Stimulated activated CD8-positive, alpha-beta memory T cell treated with anti-CD3 and anti-CD28 coated beads, Interleukin-4, amount 100 ng/mL, for 1 hour (primary cell): ENCODE measurements at places on chromosomes 2 and 18.
A peak's percentile ranks its signal among the peaks of the same experiment; 100 is the strongest.

GRCh38 chr2:232634206-232635150 lies 1.1 kb downstream of the EFHD1 start:
- DNase-seq, result no peak

DNA sequence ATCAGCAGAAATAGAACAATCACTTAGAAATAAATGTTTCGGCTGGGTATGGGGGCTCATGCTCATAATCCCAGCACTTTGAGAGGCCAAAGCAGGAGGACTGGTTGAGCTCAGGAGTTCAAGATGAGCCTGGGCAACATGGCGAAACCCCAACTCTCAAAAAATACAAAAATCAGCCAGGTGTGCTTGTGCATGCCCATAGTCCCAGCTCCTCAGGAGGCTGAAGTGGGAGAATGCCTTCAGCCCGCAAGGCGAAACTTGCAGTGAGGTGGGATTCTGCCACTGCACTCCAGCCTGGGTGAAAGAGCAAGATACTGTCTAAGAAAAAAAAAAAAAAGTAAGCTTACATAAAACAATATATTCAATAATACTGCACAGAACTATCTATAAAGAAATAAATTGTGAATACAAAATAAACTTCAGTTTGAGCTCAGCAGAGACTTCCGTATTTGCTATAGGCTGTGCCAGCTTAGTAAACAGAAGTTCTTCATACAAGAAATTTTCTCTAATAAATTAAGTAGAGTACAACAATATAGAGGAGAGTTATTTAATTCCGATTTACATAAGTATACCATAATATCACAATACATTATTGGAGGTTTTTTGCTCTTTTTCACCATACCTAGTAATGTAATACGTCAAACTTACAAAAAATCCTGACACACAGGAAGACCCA lies 43.6 kb downstream of the SRBD1 start:
- no peak for DNase-seq

GRCh38 chr2:197950724-197951123 lies 146.3 kb downstream of the PLCL1 start:
- DNase-seq, result no peak

DNA sequence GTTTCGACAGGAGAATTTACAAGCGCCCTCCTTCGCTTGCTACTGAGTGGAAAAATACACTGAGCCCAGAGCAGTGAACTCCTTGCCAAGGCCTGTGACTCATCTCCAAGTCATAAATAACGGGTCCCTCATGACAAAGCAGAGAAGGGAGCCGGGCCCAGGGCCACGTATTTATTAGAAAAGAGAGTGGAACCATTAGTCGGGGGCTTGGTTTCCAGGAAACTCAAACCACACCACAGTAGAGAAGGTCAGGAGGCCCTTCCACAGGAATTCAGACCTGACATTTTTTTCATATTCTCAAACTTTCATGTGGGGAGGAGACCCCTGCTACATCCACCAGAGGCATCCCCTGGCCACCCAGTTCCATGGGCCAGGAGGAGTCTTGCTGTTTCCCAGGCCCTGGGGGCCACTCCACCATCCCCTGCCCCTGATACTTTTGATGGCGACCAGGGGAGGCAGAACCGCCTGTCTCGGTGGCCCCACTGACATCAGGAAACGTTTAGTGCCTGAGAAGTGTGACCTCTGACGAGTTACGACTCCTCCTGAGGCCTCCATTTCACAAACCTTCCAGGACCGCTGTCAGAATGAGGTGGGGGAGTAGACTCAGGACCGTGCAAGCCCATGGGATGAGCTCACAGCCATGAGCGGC lies 289.7 kb downstream of the DYSF start:
- DNase-seq, result no peak

- no peak for DNase-seq
Measured at GRCh38 chr2:210224941-210225672, at the start of gene ACADL. ACADL (minus strand) TSS chr2:210225447; CDS start chr2:210225263, 184 bp downstream.

- no peak for DNase-seq
Measured at GRCh38 chr2:197888321-197888720, 83.9 kb downstream of the PLCL1 start.

DNA sequence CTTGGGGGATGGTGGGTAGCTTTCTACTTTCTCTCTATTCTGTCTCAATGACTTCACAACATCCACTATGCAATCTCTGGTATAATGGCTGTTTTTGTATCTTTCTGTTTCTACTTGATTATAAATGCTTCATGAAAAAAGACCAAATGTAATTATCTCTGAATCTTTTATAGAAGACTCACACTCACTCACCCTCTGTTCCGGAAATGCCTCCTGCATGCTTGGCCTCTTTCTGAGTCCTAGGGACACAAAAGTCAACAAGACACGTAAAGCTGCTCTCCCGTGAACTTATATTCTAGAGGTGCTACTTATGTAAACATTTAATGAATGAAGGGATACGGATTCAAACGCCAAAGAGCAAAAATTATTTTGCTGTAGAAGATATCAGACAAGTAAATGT lies 502.2 kb upstream of the SOX11 start:
- no peak for DNase-seq

- no peak for DNase-seq
Measured at GRCh38 chr2:10193851-10194820, 71.6 kb downstream of the RRM2 start.

DNA sequence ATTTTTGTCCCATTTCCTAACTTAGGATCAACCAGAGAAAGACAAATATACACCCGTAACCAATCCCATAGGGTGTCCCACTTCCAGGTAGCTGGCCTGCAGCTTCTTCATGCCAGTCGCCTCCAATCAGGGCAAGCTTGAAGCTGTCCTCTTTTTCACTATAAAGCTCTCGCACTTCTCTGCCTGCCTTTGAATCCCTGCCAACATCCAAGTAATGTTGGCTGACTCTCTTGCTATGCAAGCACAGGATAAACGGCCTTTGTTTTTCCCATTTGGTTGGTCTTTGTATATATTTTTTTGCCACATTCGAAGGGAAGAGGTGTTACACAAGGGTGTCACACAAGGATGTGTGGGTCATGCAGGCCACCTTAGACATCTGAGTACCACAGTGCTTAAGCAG lies 388.8 kb downstream of the CBLN2 start:
- no peak for DNase-seq

DNA sequence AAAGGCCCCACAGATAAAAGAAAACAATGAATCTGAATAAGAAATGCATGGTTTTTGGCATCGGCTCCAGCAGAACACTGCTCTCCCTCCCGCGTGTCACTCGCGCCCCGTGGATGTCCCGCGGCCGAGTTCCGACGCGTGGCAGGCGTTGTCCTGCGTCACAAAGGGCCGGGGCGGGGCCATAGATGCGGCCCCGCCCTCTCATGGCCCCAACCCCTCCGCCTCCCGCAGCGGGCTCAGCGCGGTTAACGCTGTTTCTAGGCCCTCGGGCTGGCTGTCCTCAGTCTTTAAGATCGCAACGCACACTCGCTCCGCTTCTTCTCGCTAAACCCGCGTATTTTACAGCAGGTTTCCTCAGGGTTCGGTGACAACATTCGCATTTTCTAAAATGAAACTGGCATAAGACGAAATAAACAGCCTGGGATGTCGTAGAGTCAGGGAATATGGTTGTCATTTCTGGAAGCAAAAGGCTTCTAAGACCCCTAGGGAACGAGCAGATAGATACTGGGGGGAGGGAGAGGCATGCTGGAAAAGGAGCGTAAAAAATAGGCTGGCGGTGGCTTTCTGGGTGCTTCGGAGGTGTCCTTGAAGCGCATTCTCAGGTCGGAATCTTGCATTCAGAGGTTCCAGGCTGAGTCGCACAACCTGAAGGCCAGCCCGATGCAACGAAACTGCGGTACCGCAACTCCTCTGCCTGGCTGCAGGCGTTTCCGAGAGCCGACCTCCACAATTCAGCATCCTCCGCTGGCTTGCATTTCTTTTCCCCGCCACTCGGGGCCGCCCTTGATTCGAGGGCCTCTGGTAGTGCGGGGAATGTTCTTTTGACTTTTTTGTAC lies at the start of gene FKBP7:
FKBP7 (minus strand) TSS at position 162 of the 836 bp plus-strand sequence; CDS start at position 61, 101 bp downstream.
- DNase-seq, result peak; percentile 71

GRCh38 chr2:172009823-172010222 lies 10.1 kb downstream of the METAP1D start:
- DNase-seq, result no peak

- DNase-seq, result no peak
Measured at GRCh38 chr2:207791579-207792243, 22.0 kb upstream of the FZD5 start.

- DNase-seq, result no peak
Measured at GRCh38 chr2:108971661-108972566, 17.1 kb downstream of the EDAR start.

GRCh38 chr2:228527197-228527881 lies 345.9 kb upstream of the SPHKAP start:
- no peak for DNase-seq

DNA sequence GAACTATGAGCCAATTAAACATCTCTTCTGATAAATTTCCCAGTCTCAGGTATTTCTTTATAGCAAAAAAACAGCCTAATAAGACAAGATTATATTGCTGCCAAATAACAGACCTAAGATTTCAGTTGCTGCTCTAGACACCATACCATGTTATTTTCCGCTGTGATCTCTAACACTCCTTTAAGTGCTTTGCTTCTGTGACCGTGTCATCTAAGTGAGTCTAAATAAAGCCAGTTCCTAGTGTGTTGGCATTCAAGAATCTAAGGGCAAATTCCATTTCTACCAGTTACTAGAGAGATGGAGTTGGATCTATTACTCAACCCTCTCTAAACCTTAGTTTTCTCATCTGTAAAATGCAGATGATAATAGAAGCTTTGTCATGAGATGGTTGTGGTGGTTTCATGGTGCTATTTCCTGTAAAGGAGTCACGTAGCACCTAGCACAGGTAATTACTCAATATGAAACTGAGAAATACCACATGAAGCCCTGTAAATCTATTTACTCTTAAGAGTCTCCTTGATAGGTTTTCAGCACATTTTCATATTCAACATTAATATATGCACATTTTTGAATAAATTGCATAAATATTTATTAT lies 40.5 kb downstream of the SPHKAP start:
- DNase-seq, result no peak

DNA sequence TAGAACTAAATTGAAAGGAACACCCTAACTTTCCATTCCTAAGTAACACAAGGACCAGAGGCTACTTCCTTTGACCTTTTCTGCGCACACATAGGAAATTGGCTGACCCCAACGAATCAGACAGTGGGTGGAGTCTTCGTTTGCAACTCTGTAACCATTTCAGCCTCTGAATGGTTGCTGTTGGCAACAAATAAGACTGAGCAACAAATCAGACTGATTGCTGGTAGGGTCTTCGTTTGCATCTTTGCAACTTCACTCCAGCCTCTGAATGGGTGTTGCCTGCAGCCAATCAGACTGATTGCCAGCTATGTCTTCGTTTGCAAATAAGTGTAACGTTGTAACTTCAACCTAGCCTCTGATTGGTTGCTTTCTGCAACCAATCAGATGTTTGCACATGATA lies 34.6 kb downstream of the USP40 start:
- no peak for DNase-seq

DNA sequence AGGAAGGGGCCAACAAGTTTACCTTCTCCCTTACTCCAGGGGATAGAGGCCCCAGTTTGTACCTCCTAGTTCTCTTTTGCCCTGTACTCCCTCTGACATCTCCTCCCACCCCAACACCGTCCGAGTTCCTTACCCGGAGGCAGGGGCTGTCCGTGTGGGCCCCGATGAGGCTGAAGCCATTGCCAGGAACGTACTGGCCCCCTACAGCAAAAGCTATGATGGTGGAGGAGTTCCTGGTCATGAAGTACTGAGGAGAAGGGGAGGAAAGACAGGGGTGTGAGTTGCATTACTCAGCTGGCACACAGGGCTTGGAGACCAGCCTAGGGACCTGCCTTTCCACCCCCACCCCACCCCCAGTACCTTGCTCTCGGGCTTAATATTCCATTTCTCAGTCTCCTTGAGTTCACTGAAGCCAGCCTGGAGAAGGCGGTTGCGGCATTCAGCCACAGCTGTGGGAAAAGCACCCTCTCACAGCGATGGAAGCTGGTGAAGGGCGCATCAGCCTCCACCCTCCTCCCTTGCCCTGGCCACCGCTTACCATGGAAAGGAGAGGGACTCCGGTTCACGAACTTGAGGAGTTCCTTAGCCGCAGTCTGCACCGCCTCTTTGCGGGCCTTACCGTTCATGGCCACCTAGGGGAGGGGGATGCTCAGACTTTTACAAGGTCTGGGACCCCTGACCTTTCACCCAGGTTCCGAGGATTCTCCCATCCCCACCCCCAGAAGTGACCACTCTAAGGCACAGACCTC lies 1.0 kb downstream of the DNPEP start:
- no peak for DNase-seq

- DNase-seq, result no peak
Measured at GRCh38 chr2:168848225-168848624, 42.0 kb downstream of the SPC25 start.

- DNase-seq, result no peak
Measured at GRCh38 chr18:59555995-59556659, 141.1 kb downstream of the CCBE1 start.

- DNase-seq, result no peak
Measured at GRCh38 chr18:75083761-75084160, 125.2 kb downstream of the PTGR3 start.

DNA sequence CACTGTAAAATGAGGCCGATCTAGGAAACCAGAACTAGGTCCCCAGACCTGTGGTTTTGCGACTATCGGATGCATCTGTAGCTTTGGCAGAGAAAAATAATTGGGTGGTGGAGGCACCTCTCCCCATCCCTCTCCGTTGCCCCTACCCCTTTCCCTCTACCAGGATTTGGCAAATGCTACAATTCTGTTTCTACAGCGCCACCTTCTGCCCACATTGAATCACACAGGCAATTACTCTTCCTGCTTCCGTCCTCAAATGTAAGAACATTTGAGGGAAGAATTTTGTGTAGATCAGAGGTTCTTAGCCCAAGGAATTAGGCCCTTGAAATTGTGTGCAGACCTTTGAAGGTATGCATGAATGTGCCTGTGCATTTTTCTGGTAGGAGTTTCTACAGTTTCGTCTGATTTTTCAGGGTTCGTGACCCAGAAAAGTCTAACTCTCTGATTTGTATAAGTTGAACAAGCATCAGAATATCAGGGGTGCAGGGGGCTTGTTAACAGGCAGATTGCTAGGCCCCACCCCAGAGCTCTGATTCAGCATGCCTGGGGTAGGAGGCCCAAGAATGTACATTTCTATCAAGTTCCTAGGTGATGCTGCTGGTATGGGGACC lies 11.2 kb downstream of the ATP6V1B1 start:
- no peak for DNase-seq

- DNase-seq, result no peak
Measured at GRCh38 chr18:79283131-79283810, 112.5 kb upstream of the NFATC1 start.

DNA sequence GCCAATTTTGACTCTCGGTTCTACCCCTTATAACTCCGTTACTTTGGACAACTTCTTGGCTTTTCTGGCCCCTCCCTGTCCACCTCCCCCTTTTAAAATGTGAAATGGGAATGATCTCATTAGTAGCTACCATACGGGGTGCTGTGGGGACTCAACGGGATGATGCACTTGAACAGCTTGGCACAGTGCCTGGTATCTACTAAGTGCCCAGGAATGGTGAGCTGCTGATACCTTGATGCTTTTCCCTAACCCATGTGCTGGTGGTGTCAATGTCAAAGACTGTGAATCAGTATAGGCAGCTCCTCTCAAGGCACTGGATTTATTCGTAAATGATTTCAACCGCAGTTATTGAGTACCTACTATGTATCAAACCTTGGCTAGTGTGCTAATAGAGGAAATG lies 204.2 kb downstream of the LOXHD1 start:
- DNase-seq, result no peak
